ENCODE measurements at places on chromosomes 3 and 15.

DNA sequence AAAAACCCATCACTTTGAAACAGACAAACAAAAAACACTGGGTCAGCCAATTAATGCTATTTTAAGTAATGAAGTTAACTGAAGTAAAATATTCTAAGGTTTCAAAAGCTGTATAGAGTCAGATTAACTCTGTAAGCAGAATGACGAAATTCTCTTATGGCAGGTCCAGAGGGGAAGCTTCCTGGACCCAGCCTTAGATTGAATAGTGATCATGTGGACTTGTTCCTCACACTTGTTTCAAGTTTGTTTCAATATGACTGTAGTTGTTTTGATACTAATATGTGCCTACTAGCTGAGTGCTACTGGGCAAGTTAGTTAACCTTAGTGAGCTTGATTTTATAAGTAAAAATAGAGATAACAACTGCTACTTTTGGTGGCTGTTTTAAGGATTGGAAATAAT lies 32.6 kb downstream of the PLS1 start:
- no peak for DNase-seq

- no peak for DNase-seq
Observed at GRCh38 chr15:49721091-49721490, 100.2 kb downstream of the DTWD1 start.

- no peak for DNase-seq
Observed at GRCh38 chr3:193829781-193830180, 236.8 kb downstream of the OPA1 start.

DNA sequence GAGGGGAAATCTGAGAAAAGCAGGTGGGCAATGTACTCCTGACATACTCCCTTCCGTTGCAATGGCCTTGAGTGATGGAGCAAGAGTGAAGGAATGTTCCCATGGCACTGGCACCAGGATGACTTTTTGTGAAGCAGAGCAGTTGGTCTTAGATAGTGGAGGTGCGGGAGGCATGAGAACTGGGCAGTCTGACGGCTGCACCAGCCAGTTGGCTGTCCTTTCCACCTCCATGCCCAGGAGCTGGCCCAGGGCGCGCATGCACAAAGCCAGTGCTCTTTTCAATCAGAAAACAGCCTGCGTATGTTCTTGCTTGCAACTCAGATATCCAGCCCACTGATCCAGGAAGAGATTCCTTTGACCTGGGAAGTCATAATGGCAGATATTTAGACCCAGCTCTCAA lies 136.8 kb downstream of the PGPEP1L start:
- DNase-seq: no peak

DNA sequence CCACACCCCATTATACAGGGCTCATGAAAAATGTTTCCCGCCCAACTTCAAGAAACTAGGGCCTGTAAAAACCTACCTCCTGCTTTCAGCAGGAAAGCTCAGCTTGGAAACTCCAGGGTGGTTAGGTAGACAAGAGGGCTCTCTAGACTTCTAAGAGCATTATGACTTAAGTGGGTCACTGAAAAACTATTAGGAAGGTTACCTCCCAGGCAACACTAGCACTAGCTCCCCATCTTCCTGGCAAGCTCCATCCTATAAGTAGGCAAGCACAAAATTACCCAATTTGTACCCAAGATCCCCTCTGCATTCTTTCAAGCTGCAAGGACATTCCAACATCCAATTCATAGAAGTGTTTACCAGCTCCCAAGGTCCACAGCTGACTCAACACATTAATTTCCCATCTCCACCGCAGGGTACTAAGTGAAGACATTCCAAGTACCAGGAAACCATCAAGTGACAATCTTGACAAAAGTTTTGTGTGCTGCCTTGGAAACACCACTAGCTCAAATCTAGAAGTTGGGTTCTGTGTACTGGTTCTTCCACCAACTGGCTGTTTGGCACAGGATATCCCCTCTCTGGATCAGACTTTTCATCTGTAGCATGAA lies 46.9 kb downstream of the WNT5A start:
- DNase-seq: no peak

- DNase-seq: no peak
Observed at GRCh38 chr15:47812470-47812999, 95.2 kb downstream of the SEMA6D start.

- DNase-seq: no peak
Observed at GRCh38 chr3:122533931-122534334, 19.2 kb upstream of the KPNA1 start.

DNA sequence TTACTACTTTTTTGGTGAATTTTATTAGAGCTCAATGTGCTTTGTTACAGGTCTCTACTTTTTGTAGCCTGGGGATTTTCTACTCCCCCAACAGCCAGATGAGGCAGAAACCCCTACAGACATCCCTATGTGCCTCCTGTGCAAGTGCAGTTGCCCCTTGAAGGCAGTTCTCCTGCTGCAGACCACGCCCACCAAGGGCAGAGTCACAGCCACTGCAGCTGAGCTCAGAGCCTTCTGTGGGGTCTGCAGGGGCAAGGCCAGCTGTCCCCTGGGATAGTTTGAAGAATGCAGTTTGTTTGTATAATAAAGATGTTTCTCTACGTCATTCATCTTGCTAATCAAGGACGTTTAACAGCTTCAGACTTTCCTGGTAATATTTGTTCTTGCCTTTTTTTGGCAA lies 76.8 kb downstream of the NPAP1 start:
- DNase-seq: no peak
